Nephron progenitor cell (in vitro differentiated cells): ENCODE measurements at places on chromosomes 6 and 20.

GRCh38 chr6:30897882-30898281, 10.1 kb upstream of the GTF2H4 start:
- no peak for DNase-seq

DNA sequence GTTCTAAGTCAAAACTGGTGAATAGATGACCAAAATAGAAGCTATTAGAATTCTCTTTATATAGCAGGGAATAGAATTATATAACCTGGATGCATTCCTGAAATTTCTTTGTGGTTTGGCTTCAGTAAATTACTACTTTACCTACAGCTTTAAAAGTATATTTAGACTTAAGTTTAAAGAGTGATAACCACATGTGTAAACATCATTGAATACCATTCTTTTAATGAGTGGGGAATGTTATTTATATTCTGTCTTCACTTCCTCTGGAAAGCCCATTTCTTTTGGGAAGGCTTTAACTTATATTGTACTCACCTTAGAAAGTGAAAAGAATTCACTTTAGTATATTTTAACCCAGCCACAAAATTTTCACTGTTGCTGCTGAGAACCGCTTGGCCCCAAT, 39.1 kb downstream of the PLEKHG1 start:
- no peak for DNase-seq

GRCh38 chr20:57500962-57501361, 24.0 kb downstream of the CTCFL start:
- no peak for DNase-seq

GRCh38 chr6:48826901-48827701, 636.0 kb downstream of the MMUT start:
- no peak for DNase-seq

- peak; percentile 8 for DNase-seq
Measured at GRCh38 chr6:8069631-8070284, 5.6 kb upstream of the BLOC1S5 start.
